ENCODE measurements at places on chromosomes 12 and 14. TPM values are rescaled to one million over a fixed set of nuclear protein-coding genes. Genes with fewer than 3 reads are reported as not detected.
A peak's percentile ranks its signal among the peaks of the same experiment; 100 is the strongest.

Gene MANSC4
- not detected for total RNA-seq

Gene TAS2R8
- total RNA-seq, result 0.20 TPM

Gene RHEBL1
- total RNA-seq, result 13.2 TPM

DNA sequence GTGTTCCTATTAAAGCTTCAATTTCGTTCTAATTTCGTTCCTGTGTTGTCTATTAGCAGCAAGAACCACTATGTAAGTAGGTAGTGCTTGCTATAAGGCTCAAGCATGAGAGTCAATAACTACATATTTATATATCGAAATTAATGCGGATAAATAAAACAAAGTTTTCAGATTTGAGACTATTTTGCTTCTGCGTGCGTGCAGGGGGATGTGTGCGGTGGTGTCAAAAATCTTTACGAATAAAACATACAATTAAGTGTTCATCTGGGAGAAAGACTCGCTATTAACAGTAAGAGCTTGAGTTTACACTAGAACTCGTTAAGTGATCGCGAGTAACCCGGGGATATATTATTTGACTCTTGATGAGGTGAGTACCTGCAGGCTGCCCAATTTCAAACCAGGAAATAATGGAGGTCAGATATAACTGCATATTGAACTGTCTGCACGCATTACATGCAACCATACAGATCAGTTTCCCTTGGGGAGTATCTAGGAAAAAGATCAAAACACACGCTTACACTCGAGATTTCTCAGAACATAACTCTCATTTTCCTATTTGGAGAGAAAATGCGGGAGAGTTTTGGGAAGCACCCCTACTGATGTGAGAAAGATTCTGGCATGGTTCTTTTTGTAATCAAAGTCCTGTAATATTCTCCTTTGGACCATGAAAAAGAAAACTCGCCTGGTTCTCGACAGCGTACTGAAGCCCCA is 813 bp downstream of the TWF1 start:
- DNase-seq, result peak; percentile 4

DNA sequence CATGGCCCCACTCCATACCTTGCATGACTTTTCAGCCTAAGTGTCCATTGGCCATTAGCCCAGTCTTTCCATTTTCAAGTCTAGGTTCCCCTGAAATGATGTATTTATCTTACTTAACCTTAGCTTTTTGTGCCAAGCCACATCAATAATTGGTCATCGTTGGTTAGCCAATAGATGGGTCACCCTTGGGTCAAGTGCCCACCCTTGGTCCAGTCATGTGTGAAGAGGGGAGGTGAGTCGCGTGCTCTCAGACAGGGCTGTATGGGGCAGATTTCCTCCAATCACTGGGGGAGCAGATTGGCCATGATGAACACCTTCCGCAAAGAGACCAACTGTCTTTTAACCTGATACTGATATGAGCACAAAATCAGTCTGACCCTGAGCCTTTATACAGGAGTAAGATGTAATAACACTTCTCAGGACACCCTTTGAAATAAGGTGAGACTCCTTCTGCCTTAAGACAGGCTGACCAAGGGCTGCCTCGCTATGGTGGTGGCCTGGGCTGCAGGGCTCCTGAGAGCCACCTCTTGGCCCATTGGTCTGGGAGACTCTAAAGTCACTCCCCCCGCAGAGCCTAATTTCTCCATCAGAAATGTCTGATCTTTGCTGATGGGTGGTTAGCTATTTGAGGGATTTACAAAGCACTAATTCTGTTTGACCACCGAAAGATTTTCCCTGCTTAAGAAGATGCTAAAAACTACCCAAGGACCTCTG is 143.2 kb downstream of the ZFP36L1 start:
- peak; percentile 73 for DNase-seq

DNA sequence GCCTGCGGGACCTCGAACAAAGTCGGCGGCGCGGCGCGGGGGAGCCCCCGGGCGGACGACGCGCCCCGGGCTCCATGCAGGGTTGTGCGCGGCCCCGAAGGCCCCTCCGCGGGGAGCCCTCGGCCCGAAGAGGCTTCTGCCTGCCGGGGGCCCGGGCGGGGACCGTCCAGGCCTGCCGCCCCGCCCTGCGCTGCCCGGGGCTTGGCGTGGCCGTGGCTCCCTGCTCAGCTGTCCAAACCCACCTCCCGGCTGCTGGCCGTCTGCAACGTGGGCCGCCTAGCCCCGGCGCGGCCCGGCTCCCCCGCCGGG is 670 bp downstream of the DYRK2 start:
- DNase-seq, result no peak

- DNase-seq, result peak; percentile 93
Measured at GRCh38 chr12:57151741-57152630, 4.6 kb upstream of the LRP1-AS start.

GRCh38 chr12:59895166-59895775 is 299.4 kb downstream of the SLC16A7 start:
- DNase-seq, result no peak

DNA sequence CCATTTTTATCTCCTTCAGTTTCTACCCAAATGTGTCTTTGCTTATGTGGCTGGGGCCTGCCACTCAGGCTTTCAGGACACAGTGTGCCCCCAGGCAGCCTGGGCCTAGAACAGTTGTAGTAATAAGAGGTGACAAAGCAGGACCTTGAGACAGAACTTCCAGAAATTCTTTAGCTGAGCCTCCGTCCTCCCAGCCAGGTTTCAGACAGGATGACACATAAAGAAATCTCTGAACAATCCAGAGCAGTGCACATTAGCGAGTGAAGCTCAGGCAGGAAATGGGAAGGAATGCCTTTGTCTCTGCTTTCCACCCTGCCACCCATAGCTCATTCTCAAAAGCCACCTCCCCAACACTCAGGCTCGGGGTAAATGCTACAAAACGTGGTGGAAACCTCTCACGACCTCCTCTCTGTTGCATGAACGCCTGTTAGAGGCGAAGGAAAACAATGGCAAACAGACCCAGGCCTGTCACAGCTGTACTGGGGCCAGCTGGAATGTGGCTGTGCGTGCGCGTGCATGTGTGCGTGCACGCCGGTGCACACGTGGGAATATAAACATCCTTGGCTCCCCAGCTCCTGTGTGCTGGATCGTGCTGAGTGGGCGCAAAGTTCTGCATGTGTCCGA is 286.7 kb downstream of the ZFP36L1 start:
- peak; percentile 66 for DNase-seq

DNA sequence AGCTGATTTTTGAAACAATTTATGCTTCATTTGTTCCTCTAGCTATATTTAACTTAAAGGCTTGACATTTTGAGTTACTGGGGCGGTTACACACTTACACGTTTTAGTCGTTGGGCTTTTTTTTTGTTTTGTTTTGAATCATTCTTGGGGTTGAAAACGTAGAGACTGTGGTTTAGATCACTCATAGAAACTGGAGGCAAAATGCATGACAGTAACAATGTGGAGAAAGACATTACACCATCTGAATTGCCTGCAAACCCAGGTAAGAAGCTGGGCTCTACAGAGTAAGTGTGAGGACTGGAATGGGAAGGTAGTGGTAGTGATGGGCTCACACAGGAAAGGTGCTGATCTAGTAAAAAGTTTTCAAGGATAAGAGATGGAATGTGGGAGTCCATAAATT is at the start of gene CLEC2D:
Gene CLEC2D (plus strand): TSS at position 180 of the 400 bp plus-strand sequence. CDS start 22 bp downstream, at position 202.
- DNase-seq, result no peak
